Brain (organoid and tissue), 16 donors: ENCODE measurements at places on chromosomes 5 and 9.

- DNase-seq, result no peak
Observed at GRCh38 chr5:129199308-129199707, 104.8 kb downstream of the ISOC1 start.

- DNase-seq, result no peak
Observed at GRCh38 chr9:14517154-14517906, 175.9 kb downstream of the ZDHHC21 start.

DNA sequence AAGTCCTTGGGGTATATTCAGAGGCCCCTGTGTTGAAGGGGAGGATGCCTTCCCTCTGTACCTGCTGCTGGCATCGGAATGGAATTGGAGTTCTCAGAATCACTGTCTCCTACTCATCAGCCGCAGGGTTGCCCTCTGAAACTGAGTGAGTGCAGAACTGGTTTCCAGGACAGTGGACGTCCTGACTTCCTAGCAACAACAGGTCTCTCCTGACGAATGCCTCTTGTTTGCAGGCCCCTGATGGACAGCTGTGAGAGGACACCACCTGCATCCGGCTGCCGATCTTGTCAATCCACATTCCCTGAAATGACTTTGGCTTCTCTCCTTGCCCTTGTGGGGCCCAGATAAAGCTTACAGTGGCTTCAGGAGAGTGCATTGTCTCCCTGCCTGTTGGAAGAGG lies 274.5 kb downstream of the NSG2 start:
- no peak for DNase-seq

GRCh38 chr5:169367861-169368260 lies 66.9 kb upstream of the SLIT3 start:
- DNase-seq, result no peak

DNA sequence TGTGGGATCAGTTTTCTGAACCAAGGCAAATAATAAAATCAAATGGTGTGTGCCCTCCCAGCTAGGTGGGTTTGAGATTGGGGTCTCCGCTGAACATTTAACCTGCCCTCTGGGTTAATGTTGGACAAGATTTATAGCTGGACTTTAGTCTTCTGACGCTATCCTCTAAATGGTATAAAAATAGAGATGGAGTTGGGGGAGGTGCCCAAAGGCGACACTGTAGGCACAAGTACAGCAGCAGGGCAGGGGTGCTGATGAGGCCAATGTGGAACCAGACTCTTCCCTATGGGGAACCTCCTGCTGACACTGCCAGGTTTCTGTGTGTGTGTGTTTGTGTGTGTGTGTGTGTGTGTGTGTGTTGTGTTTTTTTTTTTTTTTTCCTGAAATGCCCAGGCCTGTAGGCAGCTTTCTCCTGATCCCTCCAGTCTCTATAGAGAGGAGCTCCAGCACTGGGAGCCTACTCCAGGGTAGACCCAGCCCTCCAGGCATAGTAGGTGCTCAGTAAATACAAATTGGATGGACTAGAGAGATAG lies 37.9 kb downstream of the PCDH1 start:
- no peak for DNase-seq

GRCh38 chr5:124725040-124725434 lies 21.4 kb downstream of the ZNF608 start:
- no peak for DNase-seq

DNA sequence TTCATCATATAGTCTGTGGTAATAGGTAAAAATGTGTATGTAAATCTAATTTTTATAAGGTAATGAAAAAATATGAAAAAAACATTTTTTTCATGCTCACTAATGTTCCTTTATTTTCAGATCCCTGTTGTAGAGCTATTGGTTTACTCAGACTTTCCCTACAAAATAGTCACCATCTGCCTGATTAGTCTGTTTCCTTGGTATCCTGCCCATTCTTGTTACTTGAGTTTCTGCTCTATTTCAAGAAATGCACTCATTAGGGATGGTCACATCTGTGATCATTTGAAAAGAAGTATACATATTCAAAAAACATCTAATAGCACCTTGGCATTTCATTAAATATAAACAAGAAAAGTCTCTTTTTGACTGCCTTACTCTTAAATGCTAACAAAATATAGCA lies 21.6 kb upstream of the RASA1 start:
- peak; percentile 92 for DNase-seq
